NCI-H774 (cell line): ENCODE measurements at places on chromosomes 6 and 20.

- DNase-seq = no peak
Observed at GRCh38 chr6:165950316-165950715, 217.3 kb downstream of the TBXT start.

DNA sequence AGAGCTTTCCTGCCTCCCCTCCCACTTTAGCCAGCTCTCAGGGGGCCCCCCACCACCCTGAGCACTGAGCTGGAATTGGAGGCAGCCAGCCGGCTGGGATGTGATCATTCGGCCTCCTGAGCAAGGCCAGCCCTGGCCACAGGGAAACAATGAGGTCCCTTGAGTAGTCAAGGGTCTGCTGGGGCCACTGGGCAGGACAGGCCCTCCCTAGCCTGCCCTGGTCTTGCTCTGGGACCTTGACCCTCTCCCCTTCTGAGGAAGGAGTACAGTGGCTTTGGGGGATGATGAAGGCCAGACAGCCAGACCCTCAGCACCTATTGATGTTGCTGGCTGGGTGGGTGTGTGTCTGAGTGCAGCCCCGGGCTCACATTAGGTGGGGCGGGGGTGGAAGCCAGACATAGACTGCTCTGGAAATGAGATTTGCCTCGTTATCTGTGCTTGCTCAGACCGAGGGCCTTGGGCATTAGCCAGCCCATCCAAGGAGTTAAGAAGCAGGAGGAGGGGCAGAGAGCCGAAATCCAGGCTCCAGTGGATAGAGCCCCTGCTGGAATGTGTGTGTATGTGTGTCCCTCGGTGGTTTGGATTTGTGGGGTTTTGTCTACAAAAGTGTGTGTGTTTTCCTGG, 21.3 kb downstream of the CD40 start:
- no peak for DNase-seq

DNA sequence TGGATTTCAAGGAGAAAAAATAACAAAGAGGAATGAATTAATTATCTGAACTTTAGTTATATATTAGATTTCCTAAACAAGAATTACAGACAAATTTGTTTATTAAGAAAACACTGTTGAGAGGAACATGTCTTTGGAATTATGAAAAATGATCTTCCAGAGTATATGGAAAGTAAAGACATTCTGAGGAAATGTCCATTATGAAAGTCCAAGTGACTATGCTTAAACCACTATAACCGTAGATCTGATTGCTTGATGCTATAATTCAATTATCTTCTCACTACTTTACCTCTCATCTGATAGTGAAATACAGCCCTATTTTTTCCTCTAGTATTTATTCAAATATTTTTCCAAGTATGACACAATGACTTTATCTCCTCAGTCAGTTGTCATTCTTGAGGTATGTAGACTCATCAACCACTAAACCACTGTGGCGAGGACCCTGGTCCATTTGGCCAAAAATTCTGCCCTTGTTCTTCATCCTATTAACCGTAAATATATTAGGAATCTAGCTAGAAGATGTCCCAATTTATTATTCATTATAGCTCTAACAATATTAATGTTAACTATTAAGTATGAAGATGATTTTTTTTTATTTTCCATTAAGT, 37.3 kb upstream of the AHI1 start:
- DNase-seq = no peak

- DNase-seq = no peak
Observed at GRCh38 chr6:37985355-37985754, 165.8 kb downstream of the ZFAND3 start.
